ENCODE measurements at places on chromosomes 4 and X.

DNA sequence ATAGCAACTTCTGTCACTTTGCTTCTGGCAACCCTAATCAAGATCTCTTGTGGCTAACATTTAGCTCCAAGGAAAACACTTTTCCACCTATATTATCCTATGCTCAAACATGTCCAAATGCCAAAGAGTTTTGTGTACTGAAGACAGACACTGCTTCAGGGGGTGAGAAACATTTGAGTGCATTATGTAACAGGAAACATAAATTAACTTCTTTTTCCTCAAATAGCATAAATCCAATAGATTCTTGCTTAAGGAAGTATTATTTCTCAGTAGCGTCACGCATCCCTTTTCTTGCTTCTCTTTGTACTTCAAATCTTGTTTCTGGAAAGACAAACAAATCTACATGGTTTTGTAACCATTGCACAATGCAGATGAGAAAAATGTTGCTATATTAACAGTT is 839.1 kb downstream of the GLUD2 start:
- DNase-seq, result no peak

GRCh38 chr4:124867536-124867935 is 155.0 kb upstream of the ANKRD50 start:
- no peak for DNase-seq

DNA sequence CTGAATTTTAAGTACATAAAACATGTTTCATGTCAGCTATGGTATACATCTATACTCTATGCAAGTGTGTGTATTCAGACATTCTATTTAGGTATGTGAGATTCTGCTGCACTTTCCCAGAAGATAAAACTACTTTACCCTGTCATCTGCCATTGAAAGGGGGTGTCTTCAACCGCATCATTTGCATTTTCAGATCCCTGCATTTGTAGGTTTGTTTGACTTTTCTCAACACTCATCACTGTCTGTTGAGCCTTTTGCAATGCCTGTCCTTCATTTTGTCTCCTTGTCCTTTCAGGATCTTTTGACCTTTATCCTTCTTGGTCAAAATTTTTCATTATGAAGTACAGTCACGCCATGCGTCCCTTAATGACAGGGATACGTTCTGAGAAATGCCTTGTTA is 103.5 kb downstream of the TMA16 start:
- no peak for DNase-seq

DNA sequence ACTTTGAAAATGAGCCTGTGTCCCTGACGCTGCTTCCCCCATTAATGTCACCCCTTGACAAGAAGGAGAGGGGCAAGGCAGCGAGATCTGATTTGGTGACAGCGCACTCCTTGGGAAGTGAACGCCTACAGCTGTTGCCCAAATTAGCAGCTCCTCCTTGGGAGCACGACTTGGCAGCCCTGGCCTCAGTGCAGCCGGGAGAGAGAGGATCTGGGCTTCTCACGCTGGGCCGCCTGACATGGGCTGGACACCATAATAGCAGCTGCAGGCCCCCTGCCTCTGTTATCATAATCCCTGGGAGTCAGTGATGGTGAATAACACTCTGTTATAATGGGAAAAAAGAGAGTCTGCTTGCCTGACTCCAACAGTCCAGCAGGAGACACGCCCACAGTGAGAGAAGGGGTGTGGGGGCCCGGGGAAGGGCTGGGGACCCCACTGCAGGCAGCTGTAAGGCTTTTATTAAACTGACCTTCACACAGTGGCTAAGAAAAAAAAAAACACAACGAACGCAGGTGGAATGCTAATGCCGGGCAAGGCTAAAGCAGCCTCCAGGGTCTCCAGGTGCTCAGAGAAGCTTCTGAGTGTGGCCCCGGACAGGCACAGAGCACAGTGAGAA is 73.3 kb downstream of the PSAPL1 start:
- DNase-seq, result no peak

DNA sequence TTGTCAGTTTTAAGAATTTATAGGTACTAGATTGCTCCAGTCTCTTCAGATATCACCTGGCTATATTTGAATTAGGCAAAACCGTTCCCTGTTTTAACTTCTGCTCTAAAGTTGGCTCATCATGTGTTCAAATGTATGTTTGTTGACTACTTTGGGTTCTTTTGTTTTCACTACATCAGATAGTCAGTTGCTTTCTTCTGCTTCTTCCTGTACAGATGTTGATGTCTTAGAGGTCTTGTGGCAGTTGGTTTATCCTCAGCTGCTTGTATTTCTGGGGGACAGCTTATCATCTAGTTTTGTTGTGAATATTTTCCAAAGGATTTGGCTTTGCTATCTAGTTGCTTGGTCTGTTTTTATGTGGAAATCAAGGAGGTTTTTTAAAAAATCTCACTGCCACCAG is 28.0 kb downstream of the TBC1D19 start:
- no peak for DNase-seq

GRCh38 chr4:33715841-33716395 is 2528.4 kb downstream of the ARAP2 start:
- DNase-seq, result no peak

DNA sequence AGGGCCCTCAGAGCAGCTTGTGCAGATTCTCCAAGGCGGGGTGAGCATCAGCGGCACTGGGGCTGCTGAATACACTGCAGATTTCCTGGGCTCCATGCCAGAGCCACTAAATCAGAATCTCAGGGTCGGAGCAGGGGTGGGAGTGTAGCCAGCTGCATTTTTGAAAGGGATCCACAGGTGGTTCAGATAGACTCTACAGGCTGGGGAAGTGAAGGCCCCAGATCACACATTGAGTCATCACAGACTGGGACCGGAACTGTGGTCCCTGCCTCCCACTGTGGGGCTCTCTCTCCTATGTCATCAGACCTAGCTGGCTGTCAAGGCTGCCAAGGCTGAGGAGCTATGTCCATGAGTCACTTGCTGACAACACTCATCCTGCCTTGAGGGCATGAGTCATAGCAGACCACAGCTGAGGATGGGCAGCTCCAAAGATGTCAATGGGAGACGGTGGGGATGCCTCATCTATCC is 162.3 kb upstream of the MAMLD1 start:
- DNase-seq, result no peak

- DNase-seq, result no peak
These were observed 119.5 kb downstream of the GLRA3 start for GRCh38 chr4:174709526-174709925.

DNA sequence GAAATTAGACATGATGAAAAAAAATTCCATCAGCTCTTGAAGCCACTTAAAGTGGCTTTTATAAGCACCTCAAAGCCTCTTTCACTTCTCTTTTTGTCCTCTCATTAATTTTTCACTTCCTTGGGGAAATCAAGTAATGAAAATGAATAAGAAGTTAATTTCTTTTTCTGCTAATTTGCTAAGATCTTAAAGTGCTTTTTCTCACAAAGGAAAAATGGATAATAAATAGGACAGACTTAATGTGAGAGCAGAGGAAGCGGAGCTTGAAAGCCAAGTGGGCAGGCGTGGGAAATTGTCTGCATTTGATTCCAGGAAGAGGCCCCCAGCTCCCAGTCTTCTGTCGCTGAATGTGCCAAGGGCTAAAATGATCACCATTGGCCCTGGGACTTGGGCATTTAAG is 28.6 kb downstream of the CDS1 start:
- DNase-seq, result no peak

DNA sequence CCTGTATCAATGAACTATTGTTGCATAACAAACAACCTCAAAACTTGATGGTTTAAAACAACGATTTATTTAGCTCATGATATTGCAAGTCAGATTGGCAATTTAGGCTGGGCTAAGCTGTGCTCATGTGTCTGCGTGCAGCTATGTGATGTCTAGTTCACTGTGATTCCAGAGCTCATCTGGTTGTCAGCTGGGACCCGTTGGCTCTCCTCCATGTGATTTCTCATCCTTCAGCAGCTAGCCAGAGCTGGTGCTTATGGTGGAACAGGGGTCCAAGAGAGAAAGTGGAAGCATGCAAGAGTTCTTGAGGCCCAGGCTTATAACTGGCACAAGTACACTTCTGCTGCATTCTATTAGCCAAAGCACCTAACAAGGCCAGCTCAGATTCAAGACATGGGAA is 28.8 kb upstream of the TRPC3 start:
- no peak for DNase-seq

DNA sequence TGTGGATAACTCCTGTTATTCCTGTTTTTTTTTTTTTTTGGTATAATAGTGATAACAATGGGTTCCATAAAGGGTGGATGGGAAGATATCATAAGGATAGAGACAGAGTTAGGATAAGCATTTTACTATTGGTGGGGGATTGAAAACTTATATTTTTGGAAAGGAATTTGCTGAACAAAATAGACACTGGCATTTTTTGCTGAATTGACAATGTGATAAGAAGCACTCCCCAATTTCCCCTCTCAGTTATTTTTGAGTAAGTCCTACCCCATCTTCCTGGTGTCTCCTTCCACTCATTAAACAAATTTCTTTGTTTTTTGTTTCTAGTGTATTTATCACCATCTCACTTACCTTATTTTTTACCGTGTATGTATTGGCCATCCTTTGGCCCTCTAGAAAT is 55.8 kb downstream of the AMELX start:
- DNase-seq, result no peak

DNA sequence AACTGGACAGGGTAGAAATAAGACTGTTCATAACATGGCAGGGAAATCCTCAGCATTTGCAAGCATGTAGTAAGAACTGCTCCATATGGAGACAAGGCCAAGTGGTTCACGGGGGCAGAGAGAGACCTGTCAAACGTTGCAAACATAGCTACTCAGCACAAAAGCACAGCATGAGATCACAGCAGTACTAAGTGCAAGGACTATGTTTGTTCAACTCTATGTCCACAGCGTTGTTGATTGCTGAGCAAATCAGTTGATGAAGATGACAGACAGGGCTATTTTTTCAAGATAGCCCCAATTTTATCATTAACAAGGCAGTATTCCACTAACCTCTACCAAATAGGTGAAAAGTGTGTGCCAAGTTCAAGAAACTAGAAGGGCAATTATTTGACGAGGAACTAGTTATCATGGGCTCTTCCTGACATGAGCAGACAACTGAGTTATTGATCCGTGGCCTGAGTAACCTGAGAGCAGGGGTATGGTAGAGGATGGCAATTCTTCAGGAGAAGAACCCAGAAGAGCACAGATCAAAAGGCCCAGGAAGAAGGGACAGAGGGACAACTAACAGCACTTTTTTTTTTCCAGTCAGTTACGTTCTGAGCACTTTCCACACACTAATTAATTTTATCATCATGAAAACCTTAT is 57.4 kb downstream of the SPOCK3 start:
- no peak for DNase-seq

- no peak for DNase-seq
These were observed 37.1 kb upstream of the IRAK1 start for GRCh38 chrX:154056770-154057241.

GRCh38 chrX:103656617-103657016 is 27.8 kb downstream of the TCEAL1 start:
- no peak for DNase-seq

DNA sequence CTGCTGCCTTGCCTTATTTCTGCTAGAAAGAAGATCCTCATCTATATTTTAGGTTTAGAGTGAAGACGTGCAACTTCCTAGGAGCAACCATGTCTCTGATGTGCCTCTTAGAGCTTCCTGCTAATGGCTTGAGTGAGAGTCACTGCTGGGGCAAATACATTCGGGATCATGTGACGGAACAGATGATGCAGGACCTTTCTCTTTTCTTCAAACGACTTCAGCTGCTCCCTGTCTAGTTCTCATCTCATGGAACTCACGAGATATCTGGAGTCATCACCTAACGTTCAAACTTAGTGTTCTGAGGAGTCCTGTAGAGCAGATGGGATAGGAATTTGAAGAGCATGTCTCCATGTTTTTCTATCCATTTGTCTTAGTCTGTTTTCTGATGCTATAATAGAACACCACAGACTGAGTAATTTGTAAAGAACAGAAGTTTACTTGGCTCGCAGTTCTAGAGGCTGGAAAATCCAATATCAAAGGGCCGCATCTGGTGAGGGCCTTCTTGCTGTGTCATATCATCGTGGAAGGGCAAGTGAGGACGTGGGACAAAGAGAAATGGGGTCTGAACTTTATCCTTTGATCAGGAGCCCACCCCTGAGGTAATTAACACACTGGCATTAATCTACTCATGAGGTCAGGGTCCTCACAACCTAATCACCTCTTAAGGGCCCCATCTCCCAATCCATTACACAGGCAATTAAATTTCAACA is 43.5 kb upstream of the SCRG1 start:
- DNase-seq, result no peak

- no peak for DNase-seq
These were observed 188.2 kb downstream of the MAML3 start for GRCh38 chr4:139965789-139966188.

GRCh38 chr4:55733932-55734331 is 85.7 kb upstream of the EXOC1L start:
- DNase-seq, result no peak

DNA sequence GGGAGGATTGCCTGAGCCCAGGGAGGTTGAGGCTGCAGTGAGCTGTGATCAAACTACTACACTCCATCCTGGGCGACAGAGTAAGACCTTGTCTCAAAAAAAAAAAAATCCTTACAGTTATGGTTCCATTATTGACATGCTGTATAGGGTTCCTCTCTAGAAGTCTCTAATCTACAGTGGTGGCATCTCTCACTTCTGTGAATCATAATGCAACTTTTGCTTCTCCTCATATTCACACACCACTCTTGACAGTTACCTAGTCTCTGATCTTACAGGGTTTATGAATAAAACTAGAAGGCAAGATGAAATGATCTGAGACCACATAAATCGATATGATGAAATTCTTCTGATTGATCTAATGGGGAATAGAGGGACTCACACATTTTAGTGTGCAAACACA is 40.6 kb downstream of the DOCK11 start:
- DNase-seq, result no peak

GRCh38 chr4:164621886-164622521 is 131.9 kb upstream of the SMIM31 start:
- no peak for DNase-seq

- DNase-seq, result no peak
These were observed 693 bp downstream of the OCIAD1 start for GRCh38 chr4:48831532-48832030.

DNA sequence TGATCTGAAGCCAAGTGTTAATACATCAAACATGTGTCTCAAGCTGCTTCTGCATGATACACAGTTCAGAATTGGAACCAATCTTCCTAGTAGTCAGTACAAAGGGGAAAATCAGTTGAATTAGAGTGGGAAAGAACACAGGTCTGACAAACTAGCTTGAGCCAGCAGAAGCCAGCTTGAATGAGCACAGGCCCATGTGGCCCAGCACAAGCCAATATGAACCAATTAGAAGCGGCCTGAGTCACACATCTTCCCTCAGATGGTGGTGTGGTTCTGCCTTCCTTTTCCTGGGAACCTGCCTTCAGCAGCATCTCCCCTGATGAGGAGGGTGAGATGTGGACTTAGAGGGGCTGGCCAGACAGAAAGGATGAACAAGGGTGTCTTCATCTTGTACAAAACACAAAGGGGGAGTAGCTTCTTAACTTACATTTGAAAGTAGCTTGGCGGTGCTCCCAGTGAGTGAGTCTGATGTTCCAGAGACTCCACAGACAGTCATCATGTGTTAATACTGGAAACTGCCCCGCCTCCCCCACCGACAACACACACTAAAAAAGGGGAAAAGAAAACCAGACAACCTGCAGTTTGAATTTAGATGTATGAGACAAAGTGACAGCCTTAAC is 72.0 kb downstream of the FRMPD4 start:
- DNase-seq, result no peak

GRCh38 chr4:2666722-2667247 is 89.4 kb downstream of the TNIP2 start:
- no peak for DNase-seq

- no peak for DNase-seq
These were observed 32.1 kb upstream of the GLRA2 start for GRCh38 chrX:14497184-14497666.

- no peak for DNase-seq
These were observed 33.4 kb downstream of the PJA1 start for GRCh38 chrX:69131886-69132285.

- peak; percentile 76 for DNase-seq
These were observed 7.3 kb upstream of the KLHL8 start for GRCh38 chr4:87227751-87228151.
